ENCODE measurements at places on chromosomes 6 and 20. TPM values are rescaled to one million over a fixed set of nuclear protein-coding genes. Genes with fewer than 3 reads are reported as not detected.

Gene SLC18B1
- total RNA-seq, result 12.8 TPM

Gene VSX1
- total RNA-seq, result not detected

Gene BPIFA1
- not detected for total RNA-seq

Gene ZNF311
- 1.1 TPM for total RNA-seq

Gene WFDC12
- total RNA-seq, result 5.1 TPM

Gene JPH2
- 1.0 TPM for total RNA-seq

Gene PRDM1
- total RNA-seq, result 94.1 TPM

Gene MYL9
- 28.8 TPM for total RNA-seq

Gene GGT7
- 5.1 TPM for total RNA-seq

Gene PDE10A
- total RNA-seq, result 0.72 TPM

Gene STX16
- total RNA-seq, result 27.0 TPM

Gene GPX6
- total RNA-seq, result not detected

Gene C6orf89
- 33.6 TPM for total RNA-seq

Gene RNF144B
- 21.6 TPM for total RNA-seq

Gene ZKSCAN3
- total RNA-seq, result 2.4 TPM

Gene ROS1
- 0.04 TPM for total RNA-seq

Gene BTNL2
- not detected for total RNA-seq

Gene HLA-DOB
- total RNA-seq, result 0.52 TPM

Gene C20orf202
- 0.24 TPM for total RNA-seq

Gene WFDC10B
- not detected for total RNA-seq

Gene SIM1
- total RNA-seq, result not detected

Gene SERPINB6
- total RNA-seq, result 78.8 TPM

Gene GRM1
- total RNA-seq, result not detected

Gene VGLL2
- not detected for total RNA-seq

Gene OOEP
- total RNA-seq, result 0.36 TPM

Gene NINL
- total RNA-seq, result 4.8 TPM

Gene MTRF1L
- 11.5 TPM for total RNA-seq

Gene FAM83B
- 71.8 TPM for total RNA-seq

Gene TREML2
- 0.04 TPM for total RNA-seq

Gene EDN1
- total RNA-seq, result 0.76 TPM

Gene PCED1A
- total RNA-seq, result 16.5 TPM

Gene PAX1
- not detected for total RNA-seq

Gene SLC22A7
- total RNA-seq, result not detected
